ENCODE measurements at places on chromosomes 5 and 9.

DNA sequence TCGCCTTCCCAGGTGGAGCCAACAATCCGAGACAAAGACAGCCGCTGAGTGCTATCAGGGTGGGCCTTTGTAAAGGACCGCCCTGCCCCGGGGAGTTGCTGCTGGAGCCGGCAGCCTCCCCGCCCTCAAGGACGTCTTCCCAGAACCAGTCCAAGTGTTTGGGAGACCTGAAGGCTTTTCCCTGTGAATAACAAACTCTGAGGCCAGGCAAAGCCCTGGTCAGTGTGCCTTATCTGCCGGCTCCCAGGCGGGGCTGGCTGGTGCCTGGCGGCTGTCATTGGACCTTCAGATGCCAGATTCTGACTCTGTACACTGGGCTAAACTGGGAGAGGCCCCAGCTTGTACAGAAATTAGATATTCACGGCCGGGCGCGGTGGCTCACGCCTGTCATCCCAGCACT, 2.1 kb downstream of the SLC9A3 start:
- no peaks in the 10 kb centered on the region for H3K27me3 ChIP-seq
- no peak for DNase-seq
- no peak overlapping the region for H3K4me3 ChIP-seq
- H3K27ac ChIP-seq = no peak overlapping the region
- peaks cover 8% of the 10 kb centered on the region for H3K4me1 ChIP-seq

DNA sequence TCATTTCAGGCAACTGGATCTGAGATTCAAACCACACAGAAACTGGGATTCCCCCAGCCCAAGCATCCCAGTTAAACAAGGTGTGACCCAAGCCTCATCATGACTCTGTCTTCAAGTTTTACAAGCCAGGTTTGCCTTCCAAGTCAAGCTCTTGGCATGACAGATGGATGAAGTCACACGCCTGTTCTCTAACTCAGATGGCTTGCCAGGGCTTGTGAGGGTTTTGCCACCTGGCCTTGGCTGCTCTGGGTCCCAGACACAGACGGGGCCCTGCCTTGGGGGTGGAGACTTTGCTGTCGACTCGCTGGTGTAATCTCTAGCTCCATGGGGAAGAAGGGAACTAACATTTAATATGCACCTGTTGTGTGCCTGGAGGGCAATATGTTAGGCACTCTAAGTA, 95.8 kb upstream of the RARS1 start:
- DNase-seq = no peak
- H3K4me3 ChIP-seq = no peak overlapping the region

GRCh38 chr9:1473956-1474634, 423.9 kb downstream of the DMRT2 start:
- H3K36me3 ChIP-seq = no peaks in the 10 kb centered on the region
- H3K4me1 ChIP-seq = no peaks in the 10 kb centered on the region
- no peak for DNase-seq
- H3K27ac ChIP-seq = no peak overlapping the region
- no peak overlapping the region for H3K4me3 ChIP-seq
- no peaks in the 10 kb centered on the region for H3K27me3 ChIP-seq

- H3K4me3 ChIP-seq = no peak overlapping the region
- H3K27ac ChIP-seq = no peak overlapping the region
- DNase-seq = no peak
- no peaks in the 10 kb centered on the region for H3K36me3 ChIP-seq
- no peaks in the 10 kb centered on the region for H3K27me3 ChIP-seq
These were observed 161.9 kb downstream of the CCDC171 start for GRCh38 chr9:15714746-15715145.

DNA sequence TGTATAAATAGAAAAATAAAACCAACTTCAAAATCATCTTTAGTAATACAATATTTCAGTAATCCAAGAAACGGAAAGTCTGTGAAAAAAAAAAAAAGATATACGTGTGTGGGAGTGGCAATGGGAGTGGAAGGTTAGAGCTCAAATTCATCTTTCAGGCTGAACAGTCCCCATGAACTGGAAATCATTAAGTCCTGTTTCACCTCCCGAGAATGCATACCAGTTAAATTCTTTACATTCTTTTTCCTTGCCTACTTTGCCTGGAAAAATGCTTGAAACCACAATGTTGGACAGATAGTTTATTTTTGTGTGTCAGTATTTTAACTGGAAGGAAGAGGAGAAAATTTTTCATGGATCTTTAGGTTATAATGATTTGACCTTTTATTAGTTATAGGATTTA, 166.8 kb downstream of the MUSK start:
- no peaks in the 10 kb centered on the region for H3K27me3 ChIP-seq
- H3K4me1 ChIP-seq = no peaks in the 10 kb centered on the region
- no peak overlapping the region for H3K27ac ChIP-seq

DNA sequence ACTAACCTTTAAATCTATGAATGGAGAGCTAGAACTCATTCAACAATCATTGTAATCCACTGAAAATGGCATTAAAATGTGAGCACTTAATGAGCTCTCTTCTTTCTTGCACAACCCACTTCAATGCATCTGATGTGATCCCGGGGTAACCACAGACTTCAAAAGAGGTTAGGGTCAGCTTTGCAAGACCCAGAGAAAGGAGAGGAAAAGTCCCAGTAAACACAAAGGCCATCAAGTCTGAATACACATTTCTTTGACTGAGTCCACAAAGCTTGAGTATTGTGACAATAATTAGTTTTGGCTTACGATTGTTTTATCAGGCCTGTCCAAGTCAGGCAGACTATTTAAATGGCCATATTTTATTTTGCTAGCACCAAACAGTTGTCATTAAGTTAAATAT, 148.8 kb upstream of the ZNF608 start:
- no peak overlapping the region for H3K27ac ChIP-seq
- DNase-seq = no peak
- no peak overlapping the region for H3K4me3 ChIP-seq
- no peaks in the 10 kb centered on the region for H3K27me3 ChIP-seq
- H3K36me3 ChIP-seq = no peaks in the 10 kb centered on the region
